Urinary bladder (tissue), 4 donors: ENCODE measurements at places on chromosomes 13 and 19. TPM values are rescaled to one million over a fixed set of nuclear protein-coding genes. Genes with fewer than 3 reads are reported as not detected.

DNA sequence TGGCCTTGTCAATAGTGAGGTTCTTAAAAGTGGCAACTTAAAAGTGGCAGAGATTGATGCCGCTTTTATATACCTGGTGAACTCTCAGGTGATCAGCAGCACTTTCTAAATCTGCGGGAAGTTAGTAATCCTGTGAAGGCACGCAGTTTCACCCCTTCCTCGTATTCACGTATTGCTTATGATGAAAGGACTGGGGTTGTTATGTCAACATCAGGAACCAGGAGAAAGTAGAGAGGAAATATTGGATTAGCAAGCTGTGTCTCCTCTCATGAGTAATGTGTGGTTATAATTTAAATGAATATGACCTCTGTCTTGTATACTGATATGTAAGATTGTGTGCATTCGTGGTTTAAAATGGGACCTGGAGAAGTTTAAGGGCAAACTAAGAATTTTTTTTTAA, 544.6 kb downstream of the SLITRK6 start:
- no peak for DNase-seq

DNA sequence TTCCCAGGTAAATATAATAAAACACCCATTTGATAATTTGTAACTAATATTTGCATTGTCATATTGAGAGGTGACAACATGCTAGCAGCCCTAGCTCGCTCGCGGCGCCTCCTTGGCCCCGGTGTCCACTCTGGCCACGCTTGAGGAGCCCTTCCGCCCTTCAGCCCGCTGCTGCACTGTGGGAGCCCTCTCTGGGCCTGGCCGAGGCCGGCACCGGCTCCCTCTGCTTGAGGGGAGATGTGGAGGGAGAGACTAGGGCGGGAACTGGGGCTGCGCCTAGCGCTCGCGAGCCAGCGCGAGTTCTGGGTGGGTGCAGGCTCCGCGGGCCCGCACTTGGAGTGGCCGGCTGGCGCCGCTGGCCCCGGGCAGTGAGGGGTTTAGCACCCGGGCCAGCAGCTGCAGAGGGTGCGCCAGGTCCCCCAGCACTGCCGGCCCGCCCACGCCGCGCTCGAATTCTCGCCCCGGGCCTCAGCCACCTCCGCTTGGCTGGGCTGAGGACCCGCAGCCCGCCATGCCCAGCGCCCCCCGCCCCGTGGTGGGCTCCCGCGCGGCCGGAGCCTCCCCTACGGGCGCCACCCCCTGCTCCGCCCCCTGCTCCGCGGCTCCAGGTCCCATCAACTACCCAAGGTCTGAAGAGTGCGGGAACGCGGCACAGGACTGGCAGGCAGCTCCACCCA, 594.4 kb downstream of the SLITRK6 start:
- no peak for DNase-seq

Gene SIGLEC10
- 10.6 TPM for polyA plus RNA-seq

Gene KLK1
- polyA plus RNA-seq = 0.39 TPM

Gene MTUS2
- 0.25 TPM for polyA plus RNA-seq
